ENCODE measurements at places on chromosomes 4 and X. TPM values are rescaled to one million over a fixed set of nuclear protein-coding genes. Genes with fewer than 3 reads are reported as not detected.

GRCh38 chr4:186684889-186685309 lies 38.8 kb downstream of the FAT1 start:
- DNase-seq, result peak; percentile 41

DNA sequence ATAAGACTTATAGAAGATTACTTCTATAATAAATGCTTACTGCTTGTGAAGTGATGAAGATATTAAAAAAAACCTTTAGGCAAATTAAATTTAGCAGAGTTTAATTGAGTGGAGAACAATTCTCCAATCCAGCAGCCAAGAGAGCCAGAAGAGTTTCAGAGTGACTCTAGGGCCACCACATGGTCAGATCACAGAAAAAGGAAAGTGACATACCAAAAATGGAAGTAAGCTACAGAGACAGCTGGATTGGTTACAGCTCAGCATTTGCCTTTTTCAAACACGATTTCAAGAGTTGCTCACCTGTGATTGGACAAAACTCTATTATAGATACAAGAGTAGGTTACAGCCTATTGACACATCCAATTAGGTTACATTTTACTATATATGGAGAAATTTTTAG lies 79.0 kb upstream of the TRAM1L1 start:
- DNase-seq, result no peak

TTC29 gene
- not detected for total RNA-seq

DNA sequence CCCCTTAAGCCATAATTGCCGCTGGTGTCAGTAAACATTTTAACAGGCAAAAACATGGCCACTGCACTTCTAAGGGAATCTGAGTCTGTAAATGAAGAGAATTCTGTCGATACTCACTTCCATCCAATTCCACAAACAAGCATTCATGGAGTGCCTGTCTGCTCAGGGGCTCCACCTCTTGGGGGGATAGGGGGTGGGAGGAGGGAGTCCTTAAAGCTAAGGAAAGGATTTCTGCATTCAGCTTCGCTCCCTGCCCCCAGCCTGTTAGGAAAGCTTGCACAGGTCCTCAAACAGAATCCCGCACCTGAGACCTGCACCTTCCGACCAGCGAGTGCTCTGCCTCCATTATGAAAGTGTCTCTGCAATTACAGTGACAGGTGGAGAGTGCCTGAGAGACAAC lies 130.2 kb upstream of the KIT start:
- DNase-seq, result no peak

GRCh38 chr4:185654311-185654710 lies 119.0 kb upstream of the PDLIM3 start:
- DNase-seq, result no peak

SORBS2 gene
- total RNA-seq, result 17.3 TPM

GRCh38 chrX:95762716-95763115 lies 921.9 kb upstream of the DIAPH2 start:
- DNase-seq, result peak; percentile 8

DNA sequence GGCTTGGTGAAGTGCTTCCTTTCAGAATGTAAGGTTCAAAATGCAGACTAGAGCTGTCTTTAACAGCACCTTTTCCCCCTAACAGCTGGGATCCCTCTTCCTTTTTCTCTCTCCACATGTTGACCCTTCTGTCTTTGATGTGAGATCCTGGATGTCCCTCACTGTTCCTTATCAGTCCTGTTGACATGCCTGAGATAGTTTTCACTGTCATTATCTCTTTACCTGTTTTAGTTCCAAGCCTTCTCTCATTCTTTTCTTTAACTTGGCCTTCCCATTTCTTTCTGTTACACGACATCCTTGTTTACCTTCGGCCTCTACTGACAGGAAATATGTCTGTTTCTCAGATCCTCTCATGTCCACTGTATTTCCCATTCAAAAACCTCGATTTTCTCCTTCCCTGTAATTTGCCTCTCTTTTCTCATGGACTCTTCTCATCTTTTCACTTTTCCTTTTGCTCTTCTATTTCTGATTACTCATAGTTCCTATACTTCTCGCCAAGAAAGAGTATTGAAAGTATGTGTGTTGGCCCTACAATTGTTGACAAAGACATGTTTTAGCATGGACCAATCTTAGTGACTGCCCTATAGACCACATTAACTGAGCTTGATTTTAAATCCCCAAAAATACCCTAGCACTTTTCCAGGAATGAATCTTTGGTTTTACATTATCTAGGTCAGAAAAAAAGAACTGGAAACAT lies 1.2 kb upstream of the SOWAHB start:
- DNase-seq, result no peak

- DNase-seq, result no peak
Observed at GRCh38 chr4:32191961-32192360, 1471.8 kb downstream of the PCDH7 start.

POLN gene
- total RNA-seq, result 0.10 TPM

- DNase-seq, result no peak
Observed at GRCh38 chr4:119005928-119006460, 117.3 kb downstream of the SYNPO2 start.

GRCh38 chrX:72100051-72100755 lies 31.5 kb downstream of the RTL5 start:
- DNase-seq, result no peak

- DNase-seq, result no peak
Observed at GRCh38 chrX:113384628-113385027, 544.0 kb upstream of the AMOT start.

DNA sequence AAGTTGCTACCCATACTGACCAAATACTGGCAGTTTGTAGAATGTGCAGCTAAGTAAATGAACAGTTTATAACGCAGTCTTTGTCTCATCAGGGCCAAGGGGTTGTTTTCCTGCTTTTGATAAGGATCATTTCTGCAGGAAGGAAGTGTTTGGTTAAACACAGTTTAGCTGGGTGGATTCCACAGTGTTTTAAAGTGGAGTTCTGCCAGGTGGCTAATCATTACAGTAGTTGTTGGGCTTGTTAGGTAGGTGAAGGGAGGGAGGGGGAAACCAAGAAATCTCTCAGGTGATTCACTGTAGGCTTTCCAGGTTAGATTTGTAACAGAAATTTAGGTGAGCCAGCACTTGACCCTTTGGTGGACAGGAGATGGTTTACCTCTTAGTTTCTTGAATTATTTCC lies 58.1 kb downstream of the FNIP2 start:
- DNase-seq, result peak; percentile 62

- no peak for DNase-seq
Observed at GRCh38 chrX:17065100-17065499, 118.6 kb downstream of the REPS2 start.

DNA sequence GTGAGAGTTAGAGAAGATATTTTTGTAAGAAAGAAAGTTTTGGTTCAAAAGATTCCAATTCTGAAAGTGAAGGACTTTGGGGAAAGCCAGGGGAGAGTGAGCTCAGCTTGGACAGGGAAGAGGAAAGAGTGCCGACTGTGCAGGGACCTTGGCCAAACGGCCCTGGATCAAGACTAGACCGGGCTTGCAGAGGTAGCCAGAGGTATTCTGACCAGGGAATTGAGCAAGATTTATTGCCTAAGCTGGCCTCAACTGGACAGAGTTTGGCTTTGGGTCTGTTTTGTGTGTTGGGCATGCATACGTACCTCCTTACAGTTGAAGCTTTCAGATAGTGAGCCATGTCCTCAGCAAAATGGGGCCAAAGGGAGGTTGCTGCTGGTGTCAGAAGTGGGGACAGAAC lies 11.6 kb downstream of the PLAC1 start:
- DNase-seq, result no peak

GRCh38 chr4:158347556-158347955 lies 137.3 kb downstream of the TMEM144 start:
- DNase-seq, result no peak

DNA sequence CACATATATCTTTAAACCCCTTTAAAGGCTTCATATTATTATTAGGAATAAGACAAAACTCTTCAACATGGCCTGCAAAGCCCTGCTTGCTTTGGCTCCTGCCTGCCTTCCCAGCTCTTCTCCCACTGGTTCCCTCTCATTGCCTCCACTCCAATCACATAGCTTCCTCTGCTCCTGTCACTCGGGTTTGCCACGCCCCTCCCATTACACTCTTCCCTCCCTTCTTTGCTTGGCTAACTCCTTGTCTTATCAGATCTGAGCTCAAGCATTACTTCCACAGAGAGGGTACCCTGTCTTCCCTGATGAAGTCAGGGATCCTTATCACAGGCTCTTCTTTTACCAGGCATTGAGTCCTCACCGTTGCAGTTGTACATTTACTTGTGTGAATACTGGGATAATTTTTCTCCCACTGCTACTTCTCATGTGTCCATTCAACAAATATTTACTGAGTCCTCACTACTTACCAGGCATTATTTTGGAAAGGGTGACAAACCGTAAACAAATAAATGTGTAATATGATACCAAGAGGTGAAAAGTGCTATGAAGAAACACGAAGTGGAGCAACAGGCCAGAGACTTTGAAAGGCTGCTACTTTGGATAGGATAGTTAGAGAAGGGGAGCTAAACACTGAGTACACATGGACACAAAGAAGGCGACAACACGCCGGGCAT lies 3.2 kb upstream of the VGLL1 start:
- DNase-seq, result peak; percentile 62

DGKK gene
- not detected for total RNA-seq

GPR34 gene
- total RNA-seq, result not detected

DNA sequence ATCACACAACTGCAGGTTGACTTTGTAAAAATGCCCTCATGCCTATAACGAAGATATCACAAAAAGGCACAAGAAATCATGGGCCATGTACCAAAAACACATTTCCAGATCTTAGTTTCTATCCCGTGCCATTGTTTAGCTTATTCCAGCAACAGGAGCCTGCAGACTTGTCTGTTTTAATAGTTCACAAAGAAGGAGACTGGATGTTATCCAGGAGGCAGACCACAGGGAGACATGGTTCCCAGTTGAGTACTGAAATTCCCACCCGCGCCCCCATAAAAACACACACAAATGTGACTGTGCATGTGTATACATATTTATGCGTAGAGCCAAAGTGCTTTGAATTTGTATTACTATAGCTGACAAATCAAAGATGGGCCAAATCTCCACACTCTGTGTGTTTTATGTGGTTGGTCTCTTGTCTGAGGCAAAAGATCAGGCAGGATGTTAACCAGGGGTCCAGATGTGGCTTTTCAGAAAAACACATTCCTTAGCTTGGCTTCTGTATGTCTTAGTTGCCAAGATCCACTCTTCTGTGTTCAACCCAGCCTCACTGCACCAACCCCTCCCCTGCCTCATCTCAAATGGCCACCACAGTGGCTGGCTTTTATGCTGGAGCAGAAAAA lies 469.2 kb upstream of the DIPK2B start:
- DNase-seq, result no peak

Data from Caki2 (cell line).